ENCODE measurements at places on chromosomes 1 and 21. TPM values are rescaled to one million over a fixed set of nuclear protein-coding genes. Genes with fewer than 3 reads are reported as not detected.
A peak's percentile ranks its signal among the peaks of the same experiment; 100 is the strongest.

DNA sequence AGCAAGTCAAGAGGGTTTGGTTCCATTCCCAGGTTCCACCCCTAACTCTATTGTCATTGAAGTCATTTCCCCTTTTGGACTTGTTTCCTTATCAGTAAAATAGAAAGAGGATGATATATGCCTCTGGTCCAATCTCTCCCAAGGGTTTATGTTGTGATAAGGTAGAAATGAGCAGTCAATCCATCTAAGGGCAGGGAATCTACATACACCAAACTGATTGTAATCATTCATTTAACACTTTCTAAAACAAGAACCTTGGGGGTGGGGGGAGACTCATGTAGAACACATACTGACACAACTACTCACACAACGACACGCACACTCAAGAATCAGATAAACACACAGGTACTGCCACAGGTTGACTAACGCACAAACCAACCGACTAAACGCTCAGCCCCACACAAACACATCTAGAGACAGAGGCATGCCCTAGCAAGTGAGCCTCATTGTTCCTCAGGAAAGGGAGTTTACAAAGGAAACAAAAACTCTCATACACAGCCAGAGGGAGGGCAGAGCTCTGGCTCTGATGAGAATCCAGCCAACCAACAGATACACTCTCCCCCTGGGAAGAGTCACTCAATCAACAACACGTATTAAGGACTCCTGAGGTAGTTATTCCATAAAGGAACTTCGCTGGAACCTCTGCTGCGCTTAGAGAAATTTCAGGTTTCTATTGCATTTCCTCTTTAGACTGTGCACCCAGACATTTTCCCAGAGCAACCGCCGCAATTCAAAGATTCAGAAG lies 1.0 kb downstream of the F11R start:
- H3K27me3 ChIP-seq, result no peaks in the 10 kb centered on the region
- H3K4me3 ChIP-seq, result peak overlapping the region; percentile 92
- peaks cover 35% of the 10 kb centered on the region for H3K4me1 ChIP-seq
- peak; percentile 32 for DNase-seq

GRCh38 chr21:36968414-36968813 lies 1.9 kb upstream of the HLCS start:
- no peak overlapping the region for H3K27ac ChIP-seq
- no peak for DNase-seq
- H3K36me3 ChIP-seq, result peaks cover under 1% of the 10 kb centered on the region

DNA sequence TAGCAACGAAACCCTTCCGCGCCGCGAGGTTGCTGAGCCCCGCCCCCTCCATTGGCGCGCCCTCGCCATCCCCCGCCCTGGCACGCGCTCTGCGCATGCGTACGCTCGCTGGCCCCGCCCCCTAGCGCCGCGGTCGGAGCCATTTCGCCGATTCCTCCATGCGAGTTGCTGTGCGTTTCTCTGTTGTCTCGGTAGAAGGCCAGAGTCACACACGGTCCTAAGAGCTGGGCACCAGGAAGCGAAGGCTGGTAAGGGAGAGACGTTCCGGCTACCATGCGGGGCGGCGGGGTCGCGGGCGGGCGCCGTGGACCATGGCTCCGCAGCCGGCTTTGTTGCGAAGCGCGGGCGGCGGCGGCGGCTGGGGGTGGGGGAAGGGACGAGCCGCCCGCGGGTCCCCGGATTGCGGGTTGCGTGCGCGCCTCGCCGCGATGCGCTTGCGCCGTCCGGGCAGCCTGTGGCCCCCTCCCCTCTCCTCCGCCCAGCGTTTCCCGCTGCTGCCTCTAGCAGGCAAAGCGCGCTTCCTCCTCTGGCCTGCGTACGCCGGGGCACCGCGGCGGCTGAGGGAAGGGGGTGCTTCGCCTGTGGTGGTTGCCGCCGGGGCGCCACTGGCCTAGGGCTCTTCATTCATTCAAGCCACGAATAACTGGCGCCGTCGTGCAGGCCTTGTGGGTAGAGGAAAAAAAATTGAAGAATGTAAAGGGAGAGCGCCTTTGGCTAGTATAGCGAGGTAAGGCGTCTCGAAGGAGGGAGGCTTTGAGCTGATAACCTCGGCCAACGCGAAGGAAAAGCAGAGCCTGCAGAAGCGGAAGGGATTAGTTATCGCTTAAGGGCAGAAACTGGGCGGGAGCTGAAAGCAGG lies at the start of gene DHX9:
Gene DHX9, plus strand, starts transcription at position 139 of the 858 bp plus-strand sequence. CDS start 3,220 bp downstream, outside the sequence.
- peak within 1 kb of the TSS; percentile 95 for H3K27ac ChIP-seq
- peak within 1 kb of the TSS; percentile 90 for H3K4me3 ChIP-seq
- H3K4me1 ChIP-seq, result peaks cover 44% of the 10 kb centered on the region

GRCh38 chr1:228938537-228938901 lies 203.2 kb downstream of the RHOU start:
- H3K4me1 ChIP-seq, result peaks cover 28% of the 10 kb centered on the region
- no peaks in the 10 kb centered on the region for H3K36me3 ChIP-seq
- no peak overlapping the region for H3K4me3 ChIP-seq
- DNase-seq, result peak; percentile 20
- H3K27ac ChIP-seq, result no peak overlapping the region

GRCh38 chr1:240613356-240614142 lies 1.6 kb upstream of the GREM2 start:
- peak; percentile 12 for DNase-seq
- no peak overlapping the region for H3K27ac ChIP-seq
- peaks cover 30% of the 10 kb centered on the region for H3K4me1 ChIP-seq

DNA sequence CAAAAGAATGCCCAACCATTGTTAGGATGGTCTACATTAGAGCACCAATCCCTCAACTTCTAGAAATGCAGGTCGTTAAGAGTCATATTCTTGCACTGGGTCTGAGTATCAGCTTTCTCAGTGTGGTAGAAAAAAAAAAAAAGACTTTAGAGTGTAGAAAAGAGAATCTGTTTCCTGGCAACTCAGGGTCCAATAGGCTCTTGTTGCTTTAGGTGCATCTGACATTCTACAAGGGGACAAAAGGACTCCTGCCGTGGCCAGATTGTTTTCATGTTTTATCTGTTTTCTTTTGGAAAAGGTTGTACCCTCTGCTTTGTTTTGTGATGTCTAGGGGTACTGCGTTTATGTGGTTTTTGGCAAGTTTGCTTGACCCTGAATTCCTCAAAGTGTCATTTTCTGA lies 105.4 kb upstream of the KCNK2 start:
- no peak overlapping the region for H3K27ac ChIP-seq
- H3K36me3 ChIP-seq, result no peaks in the 10 kb centered on the region
- peaks cover 12% of the 10 kb centered on the region for H3K27me3 ChIP-seq

- H3K27ac ChIP-seq, result no peak overlapping the region
- no peaks in the 10 kb centered on the region for H3K27me3 ChIP-seq
- peaks cover 37% of the 10 kb centered on the region for H3K4me1 ChIP-seq
- H3K36me3 ChIP-seq, result peaks cover 11% of the 10 kb centered on the region
- DNase-seq, result no peak
Observed at GRCh38 chr1:154151311-154151710, 3.6 kb downstream of the NUP210L start.

- DNase-seq, result no peak
- H3K27ac ChIP-seq, result peak overlapping the region; percentile 77
- H3K36me3 ChIP-seq, result no peaks in the 10 kb centered on the region
Observed at GRCh38 chr21:35504277-35504676, 455.2 kb upstream of the RUNX1 start.

DNA sequence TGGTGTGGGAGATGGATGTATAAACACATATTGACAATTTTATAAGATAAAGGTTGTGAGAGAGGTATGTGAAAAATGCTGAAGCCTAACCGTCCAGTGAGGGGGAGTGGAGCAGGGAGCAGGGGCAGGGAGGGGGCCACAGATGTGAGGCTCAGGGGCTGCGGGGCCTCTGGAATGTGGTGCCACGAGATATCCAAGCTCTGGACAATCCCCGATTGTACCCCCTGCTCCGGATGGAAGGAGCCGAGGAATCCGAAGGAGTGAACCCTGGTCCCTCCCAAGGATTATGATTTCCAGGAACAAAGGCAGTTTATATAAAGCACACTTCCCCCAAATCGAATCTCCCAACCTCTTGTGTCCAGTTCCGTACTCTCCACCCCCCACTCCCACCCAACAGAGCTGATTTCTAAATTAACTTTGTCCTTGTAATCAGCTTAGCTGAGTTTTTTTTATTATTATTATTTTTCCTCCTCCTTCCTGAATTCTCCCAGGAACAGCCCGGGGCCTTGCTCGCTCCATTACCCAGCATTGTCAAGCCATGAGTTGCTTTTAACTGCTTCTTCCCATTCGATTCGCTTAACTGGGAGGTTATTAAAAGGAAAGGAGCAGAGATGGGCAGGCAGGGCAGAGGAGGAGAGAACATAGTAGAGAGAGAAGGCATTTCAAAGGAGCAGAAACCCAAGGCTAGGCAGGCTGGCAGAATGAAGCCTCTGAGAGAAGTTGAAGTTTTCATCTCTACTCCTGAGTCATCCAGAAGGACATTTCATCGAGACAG lies 9.4 kb downstream of the KIRREL1 start:
- H3K36me3 ChIP-seq, result no peaks in the 10 kb centered on the region
- DNase-seq, result no peak
- no peaks in the 10 kb centered on the region for H3K4me1 ChIP-seq
- H3K27ac ChIP-seq, result no peak overlapping the region
- peaks cover 8% of the 10 kb centered on the region for H3K27me3 ChIP-seq

DNA sequence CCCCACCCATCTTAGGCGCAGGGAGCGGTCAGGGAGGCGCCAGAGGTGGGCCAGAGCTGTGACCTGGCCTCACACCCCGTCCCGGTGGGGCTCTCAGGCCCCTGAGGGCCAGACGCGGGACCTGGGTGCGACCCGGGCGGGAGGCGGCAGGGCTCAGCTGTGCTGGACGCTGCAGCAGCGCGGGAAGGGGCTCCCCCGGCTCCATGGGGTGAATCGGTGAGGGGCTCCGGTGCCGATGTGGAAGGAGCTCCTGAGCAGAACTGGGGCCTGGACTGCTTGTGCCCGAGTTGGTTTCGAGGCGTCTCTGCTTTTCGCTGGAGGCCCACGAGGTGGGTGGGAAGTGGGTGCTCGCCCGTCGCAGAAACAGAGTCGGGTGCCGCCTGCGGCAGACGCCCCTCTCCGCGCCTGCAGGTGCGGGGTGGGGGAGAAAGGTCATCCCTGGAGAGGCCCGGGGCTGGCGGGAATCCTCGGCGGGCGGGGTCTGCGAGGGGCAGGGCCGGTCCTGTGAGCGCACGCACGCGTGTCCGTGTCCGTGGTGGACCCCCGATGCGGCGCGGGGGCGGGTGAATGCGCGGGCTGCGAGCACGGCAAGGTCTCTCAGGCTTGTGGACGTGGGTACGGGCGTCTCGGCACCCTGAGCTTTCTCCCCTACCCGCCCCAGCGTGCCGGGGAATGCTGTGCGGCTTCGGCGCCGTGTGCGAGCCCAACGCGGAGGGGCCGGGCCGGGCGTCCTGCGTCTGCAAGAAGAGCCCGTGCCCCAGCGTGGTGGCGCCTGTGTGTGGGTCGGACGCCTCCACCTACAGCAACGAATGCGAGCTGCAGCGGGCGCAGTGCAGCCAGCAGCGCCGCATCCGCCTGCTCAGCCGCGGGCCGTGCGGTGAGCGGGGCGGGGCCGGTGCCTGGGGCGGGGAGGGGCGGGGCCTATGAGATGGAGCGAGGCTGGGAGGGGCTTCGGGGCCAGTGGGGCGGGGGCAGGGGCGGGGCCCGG lies 20.4 kb downstream of the AGRN start:
- no peak overlapping the region for H3K27ac ChIP-seq
- H3K4me3 ChIP-seq, result peak overlapping the region; percentile 57
- DNase-seq, result peak; percentile 84
- peaks cover 19% of the 10 kb centered on the region for H3K4me1 ChIP-seq

AHCTF1 gene
- 32.1 TPM for total RNA-seq

LIN9 gene
- total RNA-seq, result 7.7 TPM

CRP gene
- not detected for total RNA-seq
